Small intestine (tissue), 16 donors: ENCODE measurements at places on chromosomes 1 and 21. TPM values are rescaled to one million over a fixed set of nuclear protein-coding genes. Genes with fewer than 3 reads are reported as not detected.
A peak's percentile ranks its signal among the peaks of the same experiment; 100 is the strongest.

EPHA10 gene
- polyA plus RNA-seq = 5.4 TPM

DNA sequence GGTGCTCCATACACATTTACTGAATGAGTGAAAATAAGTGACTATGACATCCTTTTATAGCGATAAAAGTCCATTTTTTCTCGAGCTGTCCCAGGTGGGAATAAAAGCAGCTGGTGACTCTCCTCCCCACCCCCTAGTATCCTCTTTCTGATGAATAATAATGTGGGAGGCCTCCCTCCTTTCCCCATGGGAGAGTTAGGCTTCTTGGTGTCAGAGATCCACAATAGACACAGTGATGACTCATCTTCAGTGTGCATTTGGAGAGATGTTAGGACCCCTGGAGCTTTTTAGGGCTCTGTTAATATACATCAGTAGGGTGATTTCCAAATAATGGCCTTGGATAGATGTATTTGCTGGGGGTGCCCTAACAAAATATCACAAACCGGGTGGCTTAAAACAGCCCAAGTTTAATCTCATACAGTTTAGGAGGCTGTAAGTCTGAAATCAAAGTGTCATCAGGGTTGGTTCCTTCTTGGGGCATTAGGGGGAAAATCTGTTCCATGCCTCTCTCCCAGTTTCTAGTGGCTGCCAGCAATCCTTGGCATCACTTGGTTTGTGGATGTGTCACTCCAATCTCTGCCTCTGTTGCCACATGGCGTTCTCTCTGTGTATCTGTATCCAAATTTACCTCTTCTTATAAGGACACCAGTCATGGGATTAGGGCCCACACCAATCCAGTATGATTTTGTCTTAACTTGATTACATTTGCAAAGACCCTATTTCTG is 4.4 kb upstream of the PHC2 start:
- DNase-seq = no peak

- DNase-seq = no peak
These were observed 50.4 kb downstream of the RHOU start for GRCh38 chr1:228785366-228786330.

GRCh38 chr1:96488777-96489176 is 232.8 kb upstream of the PTBP2 start:
- no peak for DNase-seq

VWA1 gene
- polyA plus RNA-seq = 122 TPM

GRCh38 chr1:2865571-2866421 is 64.3 kb upstream of the TTC34 start:
- DNase-seq = no peak

DNA sequence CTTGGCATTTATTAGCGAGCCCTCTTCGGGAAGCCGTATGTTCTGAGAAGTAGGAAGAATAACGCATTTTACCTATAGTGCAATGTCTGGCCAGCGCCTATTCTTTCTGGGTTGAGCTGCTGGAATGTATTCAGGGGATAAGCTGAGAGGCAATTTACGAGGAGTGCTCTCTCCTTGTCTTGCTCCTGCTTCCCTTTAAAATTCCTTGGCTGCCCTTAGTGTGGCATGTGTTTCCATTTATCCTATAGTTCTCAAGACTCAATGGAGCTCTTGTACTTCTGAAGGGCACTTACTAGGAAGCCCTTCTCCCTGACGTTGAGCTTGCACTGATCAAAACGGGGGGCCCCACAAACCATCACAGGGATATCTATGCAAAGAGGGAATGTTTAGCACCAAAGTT is 364.6 kb downstream of the DISC1 start:
- no peak for DNase-seq

GRCh38 chr1:45230537-45230936 is 24.1 kb upstream of the ZSWIM5 start:
- peak; percentile 42 for DNase-seq

- DNase-seq = peak; percentile 8
These were observed 24.5 kb downstream of the PROK1 start for GRCh38 chr1:110475362-110476027.

GRCh38 chr1:96387785-96388184 is 333.8 kb upstream of the PTBP2 start:
- DNase-seq = no peak

CSF1 gene
- polyA plus RNA-seq = 0.89 TPM

CASQ2 gene
- 1.8 TPM for polyA plus RNA-seq

DNA sequence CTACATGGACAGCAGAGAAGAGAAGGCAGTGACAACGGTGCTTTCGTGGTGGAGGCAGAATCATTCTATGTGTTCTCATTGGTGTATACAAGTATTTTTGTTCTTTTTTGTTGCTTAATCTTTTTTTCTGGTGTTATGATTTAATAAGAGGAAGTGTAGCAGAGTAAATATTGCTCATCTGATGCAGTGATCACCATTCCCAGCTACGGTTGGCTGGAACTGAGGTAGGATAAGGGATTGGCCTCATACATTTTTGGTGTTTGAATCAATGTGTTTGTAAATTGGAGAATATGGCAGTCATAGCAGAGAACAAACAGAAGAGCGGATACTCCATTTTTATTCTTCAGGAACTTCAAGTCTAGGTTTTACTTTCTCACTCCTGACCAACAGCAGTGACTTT is 76.6 kb downstream of the UBE2U start:
- no peak for DNase-seq

DNA sequence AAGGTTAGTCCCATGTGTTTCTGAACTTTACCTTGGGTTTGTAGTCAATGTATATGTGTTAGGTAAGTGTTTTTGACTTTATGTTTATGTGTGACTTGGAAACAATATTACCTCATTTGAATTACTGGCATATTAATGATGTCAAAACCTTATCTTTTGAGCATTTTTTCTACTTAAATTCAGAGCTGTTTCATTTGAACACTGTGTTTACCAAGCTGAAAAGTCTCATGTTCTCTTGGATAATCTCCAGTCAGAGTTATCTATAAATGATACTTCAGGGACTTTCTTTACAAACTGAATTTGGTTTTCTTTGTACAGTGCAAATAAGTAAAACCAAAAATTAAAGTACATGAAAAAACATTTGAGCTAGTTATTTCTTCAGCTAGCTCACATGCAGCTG is 30.0 kb downstream of the ADAMTS1 start:
- DNase-seq = no peak

- no peak for DNase-seq
These were observed 37.0 kb downstream of the HS2ST1 start for GRCh38 chr1:86951430-86951829.

DDX59 gene
- 15.4 TPM for polyA plus RNA-seq

DNA sequence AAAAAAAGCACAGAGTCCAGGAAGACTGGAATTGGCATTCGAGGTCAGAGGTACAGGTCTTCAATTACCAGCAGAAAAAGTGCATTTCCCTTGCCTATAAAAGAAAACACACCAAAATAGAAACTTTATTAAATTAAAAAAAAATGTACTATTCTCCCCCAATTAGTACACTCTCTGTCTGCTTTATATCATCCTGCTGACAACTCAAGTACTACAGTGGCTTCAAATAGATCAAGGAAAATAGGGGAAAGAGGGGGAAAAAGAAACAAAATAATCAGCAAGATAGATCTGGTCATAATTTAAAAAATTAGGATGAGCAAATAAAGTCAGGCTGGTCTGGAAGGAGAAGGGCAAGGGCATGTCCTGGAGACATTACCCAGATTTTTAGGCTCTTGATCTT is 315.1 kb downstream of the PAPPA2 start:
- no peak for DNase-seq

FMO1 gene
- polyA plus RNA-seq = not detected

- no peak for DNase-seq
These were observed 14.7 kb downstream of the WNT3A start for GRCh38 chr1:228021355-228022030.

DNA sequence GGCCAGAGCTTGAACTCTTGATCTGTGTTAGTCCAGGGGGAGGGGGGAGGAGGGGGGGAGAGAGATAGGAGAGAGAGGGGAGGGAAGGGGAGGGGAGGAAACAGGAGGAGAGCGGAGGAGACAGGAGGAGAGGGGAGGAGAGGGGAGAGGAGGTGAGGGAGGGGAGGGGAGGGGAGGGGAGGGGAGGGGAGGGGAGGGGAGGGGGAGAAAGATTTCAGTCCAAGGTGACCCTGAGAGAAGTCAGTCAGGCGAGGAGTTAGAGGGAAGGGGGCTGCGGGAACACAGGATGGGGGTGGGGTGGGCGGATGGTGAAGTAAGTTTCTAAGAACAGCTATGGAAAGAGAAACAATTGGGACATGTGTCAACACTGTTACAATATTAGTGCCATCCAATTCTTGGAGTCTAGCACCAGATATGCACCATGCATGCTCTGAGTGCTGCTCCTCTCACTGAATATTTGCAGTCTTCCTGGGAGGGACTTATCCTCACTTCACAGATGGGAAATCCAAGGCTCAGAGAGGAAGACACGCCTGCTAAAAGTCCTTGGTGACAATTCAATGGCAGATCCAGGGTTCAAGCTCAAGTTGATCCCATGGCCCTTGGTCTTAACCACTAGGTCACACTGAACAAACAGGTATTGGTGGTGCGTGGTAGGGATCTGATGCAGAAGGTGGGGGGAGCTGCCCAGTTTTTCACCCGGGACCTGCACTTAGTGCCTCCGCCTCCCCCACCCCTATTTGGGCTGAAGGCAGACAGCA is 42.5 kb upstream of the ECE1 start:
- DNase-seq = no peak

DNA sequence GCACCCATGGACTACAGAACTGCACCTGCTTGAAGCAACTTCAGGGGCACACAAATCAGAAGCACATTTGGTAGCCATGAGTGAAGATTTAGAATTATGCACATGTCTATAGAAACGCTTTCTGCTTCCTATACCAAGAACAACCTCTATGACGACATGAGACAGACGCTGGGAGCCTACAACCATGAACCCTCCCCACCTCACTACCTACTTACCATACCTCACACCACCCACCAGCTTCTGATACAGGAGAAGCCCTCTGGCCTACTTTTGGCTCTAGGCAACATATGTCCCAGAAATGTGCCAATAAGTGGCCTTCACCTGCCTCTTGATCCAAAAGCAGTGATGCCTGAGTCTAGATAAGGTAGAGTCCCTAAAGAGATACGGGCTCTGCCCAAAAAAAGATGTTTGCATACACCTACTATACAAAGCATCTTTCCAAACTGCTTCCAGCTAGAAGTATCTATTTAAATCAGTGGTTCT is 58.5 kb downstream of the SLC45A1 start:
- no peak for DNase-seq

RIPPLY3 gene
- polyA plus RNA-seq = not detected

GRCh38 chr21:41877901-41878830 is 978 bp downstream of the PRDM15 start:
- peak; percentile 22 for DNase-seq

- DNase-seq = no peak
These were observed 184.4 kb downstream of the GRIK3 start for GRCh38 chr1:36849956-36850355.

SCNM1 gene
- polyA plus RNA-seq = 69.6 TPM

DNA sequence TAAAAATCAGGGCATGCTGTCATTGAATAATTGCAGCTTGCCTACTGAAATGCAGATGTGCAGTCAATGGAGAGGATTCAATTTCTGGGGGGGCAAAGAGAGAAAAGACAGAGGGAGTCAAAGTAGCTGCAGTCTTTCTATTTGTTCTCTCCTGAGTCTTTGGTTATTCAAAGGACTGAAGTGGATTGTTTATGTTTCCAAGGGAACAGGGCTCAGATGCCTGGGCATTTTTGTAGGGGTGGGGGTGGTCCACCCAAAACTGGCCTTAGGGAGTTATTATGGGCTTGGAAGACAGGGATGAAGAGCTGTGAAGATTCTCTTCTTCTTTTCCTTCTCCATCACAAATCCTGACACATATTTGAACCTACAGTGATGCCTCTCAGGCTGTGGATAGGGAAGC is 408.8 kb upstream of the DAB1 start:
- DNase-seq = no peak

GRCh38 chr1:46134660-46135331 is 2.4 kb upstream of the PIK3R3 start:
- DNase-seq = no peak

CELA3B gene
- 0.28 TPM for polyA plus RNA-seq

DNASE2B gene
- not detected for polyA plus RNA-seq

DNA sequence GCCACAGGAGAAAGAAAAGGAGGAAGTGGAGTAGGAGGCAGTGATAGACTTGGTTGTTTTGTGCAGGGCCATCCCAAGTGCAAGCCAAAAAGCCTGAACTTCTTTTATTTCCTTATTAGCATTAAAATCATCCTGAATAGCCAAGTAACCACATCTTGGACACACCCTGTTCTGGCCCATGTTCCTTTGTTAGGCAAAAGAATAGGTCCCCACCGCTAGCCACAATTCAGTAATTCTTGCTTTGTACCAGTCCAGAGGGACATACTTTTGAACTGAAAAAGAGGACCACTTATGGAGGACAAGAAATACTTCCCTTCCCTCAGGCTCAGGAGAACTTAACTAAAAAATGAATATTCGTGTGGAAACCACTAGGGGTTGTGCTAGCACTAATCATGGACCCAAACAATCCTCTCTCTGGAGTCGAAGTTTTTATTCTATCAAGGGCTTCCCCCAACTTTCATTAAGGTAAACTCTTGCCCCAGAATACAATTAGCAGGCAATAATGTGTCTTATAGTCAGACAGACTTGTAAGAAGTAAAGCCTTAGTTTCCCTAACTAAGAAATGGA is 19.4 kb downstream of the TNFSF4 start:
- DNase-seq = no peak

GRCh38 chr1:20126041-20126805 is 6.9 kb upstream of the PLA2G2D start:
- DNase-seq = no peak

FMN2 gene
- polyA plus RNA-seq = not detected

DNA sequence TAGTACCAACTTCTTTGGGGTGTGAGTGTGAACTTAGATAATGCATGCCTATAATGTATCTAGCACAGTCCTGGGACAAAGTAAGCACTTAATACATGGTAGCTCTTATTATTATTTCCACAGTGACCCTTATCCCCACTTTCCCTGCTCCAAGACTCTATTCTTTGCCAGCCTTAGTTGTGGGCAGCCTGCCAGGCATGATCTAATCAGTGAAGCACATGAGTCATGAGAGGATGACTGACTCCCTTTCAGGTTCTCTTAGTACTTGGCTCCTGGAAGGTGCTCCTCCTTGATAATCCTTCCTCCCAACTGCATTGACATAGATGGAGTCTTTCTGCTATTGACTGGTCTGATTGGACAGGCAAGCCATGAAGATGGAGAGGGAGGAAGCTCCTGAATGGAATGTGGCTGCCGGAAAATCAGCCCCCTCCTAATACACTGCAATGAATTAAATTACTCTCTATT is 17.4 kb upstream of the GNG12 start:
- peak; percentile 97 for DNase-seq

- no peak for DNase-seq
These were observed 134.6 kb upstream of the RUNX3 start for GRCh38 chr1:25064465-25065240.

GRCh38 chr1:190478149-190479049 is 735 bp upstream of the BRINP3 start:
- peak; percentile 74 for DNase-seq

DNA sequence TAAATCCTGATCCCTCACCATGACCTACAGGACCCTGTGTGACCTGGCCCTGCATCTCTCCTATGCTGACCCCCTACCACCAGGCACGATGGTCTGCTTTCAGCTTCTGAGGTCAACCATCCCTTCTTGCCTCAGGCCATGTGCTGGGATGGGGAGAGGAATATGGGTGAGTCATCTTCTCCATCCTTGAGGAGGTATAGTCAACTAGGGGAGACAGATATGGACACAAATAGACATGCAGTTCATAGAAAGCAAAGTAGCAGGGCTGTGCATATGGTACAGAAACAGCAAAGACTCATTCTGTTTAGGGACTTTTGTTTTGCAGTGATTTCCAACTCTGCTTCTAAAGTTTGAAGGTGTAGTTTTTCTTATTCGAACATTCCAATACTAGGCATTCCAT is 250.8 kb upstream of the FGGY start:
- no peak for DNase-seq

- no peak for DNase-seq
These were observed 116.6 kb upstream of the PRDX6 start for GRCh38 chr1:173360487-173361063.
